ENCODE measurements at places on chromosomes 4 and X. TPM values are rescaled to one million over a fixed set of nuclear protein-coding genes. Genes with fewer than 3 reads are reported as not detected.
A peak's percentile ranks its signal among the peaks of the same experiment; 100 is the strongest.

The FAAH2 gene
- 7.2 TPM for total RNA-seq

GRCh38 chr4:1470393-1470670 is 64.1 kb upstream of the NKX1-1 start:
- DNase-seq = no peak

DNA sequence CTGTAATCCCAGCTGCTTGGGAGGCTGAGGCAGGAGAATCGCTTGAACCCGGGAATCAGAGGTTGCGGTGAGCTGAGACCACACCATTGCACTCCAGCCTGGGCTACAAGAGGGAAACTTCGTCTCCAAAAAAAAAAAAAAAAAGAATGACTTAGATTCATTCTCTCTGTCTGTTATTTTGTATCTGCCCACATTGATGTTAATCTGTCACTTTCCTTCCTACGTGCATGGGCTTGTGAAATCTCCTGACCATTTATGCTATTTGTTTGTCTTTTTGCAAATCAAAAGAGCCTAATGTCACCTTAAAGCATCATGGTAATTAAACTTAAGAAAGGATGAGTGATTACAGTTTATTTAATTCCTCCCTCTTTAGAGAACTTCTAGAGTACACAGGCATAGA is 27.4 kb downstream of the GAB1 start:
- no peak for DNase-seq

The HTR2C gene
- total RNA-seq = not detected

- DNase-seq = no peak
These were observed 8.0 kb upstream of the ODAPH start for GRCh38 chr4:75547647-75548387.

DNA sequence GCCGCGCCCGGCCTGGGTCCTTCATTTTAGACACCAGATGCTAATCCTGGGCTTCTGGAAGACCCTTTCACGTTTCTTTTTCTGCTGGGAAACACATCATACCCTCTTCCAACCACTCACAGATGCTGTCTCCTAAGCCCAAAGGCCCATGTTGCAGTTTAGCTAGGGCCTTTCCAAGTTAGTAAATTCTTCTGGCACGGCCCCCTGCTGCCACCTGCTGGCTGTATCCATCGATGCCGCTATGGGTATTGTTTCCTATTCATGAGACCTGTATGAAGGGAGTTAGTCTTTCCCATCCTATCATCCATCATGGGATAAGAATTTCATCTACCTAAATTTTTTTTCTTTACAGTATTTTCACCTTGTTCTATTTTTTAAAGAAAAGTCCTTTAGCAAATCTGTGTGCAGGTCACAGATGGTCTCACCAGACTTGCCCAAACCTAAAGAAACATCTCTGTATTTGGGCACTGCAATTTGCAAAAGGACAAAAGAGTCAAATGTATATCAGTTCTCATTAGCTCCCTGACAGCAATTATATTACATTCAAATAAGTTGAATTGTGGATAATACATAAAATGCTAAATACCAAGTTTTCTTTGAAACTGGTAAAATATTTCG is 37.8 kb upstream of the SLC9A7 start:
- peak; percentile 4 for DNase-seq

DNA sequence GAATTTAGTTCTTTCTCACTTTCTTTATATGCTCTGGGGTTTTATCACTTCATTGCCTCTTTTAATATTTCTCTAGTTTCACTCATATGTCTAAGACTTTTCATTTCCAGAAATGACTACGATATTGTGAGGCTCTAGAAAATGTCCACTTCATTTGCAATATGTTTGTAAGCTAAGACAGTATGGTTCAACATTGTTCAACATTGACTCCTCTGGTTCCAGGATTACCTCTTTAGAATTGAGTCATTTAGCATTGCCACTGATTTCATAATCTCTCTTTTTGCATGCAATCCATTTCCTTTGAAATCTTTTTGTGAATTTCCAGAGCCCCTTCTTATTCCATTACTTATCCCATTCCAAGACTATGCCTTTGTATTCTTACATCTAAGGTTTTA is 32.3 kb downstream of the BBS12 start:
- DNase-seq = no peak

DNA sequence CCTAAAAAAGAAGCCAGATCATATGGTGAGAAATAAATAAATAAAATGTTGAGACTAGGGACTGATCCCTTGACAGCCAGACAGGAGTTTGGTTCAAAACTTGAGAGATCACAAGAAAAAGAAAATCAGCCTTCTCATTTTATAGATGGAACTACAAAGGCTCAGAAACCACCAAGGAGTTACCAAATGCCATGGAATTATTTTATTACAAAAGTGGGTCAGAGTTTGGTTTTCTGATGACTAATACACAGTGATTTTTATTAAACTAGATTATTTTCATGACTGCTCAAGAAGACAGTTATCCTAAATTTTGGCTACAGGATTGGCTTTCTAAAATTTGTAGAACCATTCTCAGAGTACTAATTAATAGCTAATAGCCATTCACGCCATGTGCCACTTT is 6.2 kb downstream of the CXCL1 start:
- no peak for DNase-seq

DNA sequence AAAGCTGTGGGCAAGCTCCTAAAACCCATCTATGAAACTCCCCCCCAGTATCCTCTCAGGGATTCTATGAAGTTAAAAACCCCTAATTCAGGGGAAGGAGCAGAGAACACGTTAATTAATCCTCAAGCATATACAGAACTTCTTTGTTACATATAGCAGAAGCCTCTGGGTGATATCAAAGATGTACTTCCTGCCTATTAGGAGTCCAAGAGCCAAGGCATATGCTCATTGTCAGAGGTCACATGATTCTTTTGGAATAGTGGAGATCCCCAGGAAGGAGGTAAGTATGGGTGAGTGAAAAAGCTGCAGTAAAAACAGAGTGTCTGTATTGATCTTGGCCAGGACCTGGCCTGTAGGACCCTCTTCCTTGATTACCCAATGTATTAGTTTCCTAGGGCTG is 2.9 kb upstream of the SPARCL1 start:
- no peak for DNase-seq

DNA sequence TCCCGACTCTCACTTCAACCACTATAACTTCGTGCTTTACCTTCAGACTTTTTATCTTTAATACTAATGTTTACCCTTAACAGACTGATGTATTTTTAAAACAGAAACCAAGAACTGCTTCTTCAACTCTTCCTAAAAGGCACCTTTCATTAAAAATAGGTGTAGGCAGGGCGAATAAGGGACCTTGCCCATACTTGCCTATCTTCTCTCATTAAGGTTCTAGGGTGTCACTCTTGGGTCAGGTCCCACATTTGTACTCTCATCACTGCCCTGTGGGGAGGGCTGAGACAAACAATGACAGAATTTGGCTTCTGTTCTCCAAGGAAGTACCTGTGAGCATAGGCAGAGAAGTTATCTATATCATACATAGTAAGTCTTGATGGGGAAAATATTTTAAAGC is 69.7 kb downstream of the ANKRD50 start:
- no peak for DNase-seq

DNA sequence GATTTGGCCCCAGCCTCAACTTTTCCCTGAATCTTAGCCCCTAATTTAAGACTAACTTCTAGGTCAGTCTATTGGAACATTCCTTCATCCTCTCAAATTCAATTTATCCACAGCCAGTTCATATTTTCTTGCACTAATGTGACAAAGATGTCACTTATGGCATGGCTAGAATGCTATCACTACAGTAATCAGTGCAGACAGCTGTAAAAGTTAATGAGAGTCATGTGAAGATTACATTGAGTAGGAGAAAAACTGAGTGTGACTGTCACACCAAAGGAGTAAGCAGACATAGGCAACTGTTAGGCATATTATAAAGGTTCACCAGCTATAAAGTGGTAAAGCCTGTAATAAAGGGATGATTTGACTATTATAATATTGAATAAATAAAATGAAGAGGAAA is 42.6 kb downstream of the GABRG1 start:
- no peak for DNase-seq

DNA sequence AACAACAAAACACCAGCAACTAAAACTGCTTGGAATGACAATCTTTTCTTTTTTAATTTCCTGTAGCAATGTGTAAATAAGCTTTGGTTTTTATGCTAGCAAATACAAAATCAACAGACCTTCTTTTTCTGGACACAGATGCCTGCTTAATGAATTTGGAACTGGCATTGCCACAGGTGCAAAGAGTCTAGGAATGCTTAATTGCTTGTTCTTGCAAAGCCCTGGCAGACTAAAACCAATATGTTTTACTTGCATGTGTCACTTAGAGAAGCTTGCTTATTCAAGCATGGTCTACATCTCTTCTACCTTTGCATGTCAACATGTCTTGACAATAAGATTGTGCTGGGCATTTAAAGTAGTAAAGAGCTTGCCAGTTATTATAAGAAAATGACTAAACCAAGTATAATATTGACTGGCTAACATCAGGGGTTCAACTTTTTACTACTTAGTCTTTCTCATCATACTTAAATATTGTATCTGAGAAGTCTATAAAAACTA is 656.7 kb upstream of the NDST4 start:
- no peak for DNase-seq

GRCh38 chr4:114423582-114423981 is 175.0 kb upstream of the UGT8 start:
- DNase-seq = no peak

The IGFBP7 gene
- total RNA-seq = 135 TPM
